HepG2 (cell line): ENCODE measurements at places on chromosomes 3 and 15.

GRCh38 chr3:134993011-134993410, 198.0 kb downstream of the EPHB1 start:
- DNase-seq = no peak

- DNase-seq = no peak
Measured at GRCh38 chr3:122646146-122646988, 34.3 kb upstream of the PARP14 start.

DNA sequence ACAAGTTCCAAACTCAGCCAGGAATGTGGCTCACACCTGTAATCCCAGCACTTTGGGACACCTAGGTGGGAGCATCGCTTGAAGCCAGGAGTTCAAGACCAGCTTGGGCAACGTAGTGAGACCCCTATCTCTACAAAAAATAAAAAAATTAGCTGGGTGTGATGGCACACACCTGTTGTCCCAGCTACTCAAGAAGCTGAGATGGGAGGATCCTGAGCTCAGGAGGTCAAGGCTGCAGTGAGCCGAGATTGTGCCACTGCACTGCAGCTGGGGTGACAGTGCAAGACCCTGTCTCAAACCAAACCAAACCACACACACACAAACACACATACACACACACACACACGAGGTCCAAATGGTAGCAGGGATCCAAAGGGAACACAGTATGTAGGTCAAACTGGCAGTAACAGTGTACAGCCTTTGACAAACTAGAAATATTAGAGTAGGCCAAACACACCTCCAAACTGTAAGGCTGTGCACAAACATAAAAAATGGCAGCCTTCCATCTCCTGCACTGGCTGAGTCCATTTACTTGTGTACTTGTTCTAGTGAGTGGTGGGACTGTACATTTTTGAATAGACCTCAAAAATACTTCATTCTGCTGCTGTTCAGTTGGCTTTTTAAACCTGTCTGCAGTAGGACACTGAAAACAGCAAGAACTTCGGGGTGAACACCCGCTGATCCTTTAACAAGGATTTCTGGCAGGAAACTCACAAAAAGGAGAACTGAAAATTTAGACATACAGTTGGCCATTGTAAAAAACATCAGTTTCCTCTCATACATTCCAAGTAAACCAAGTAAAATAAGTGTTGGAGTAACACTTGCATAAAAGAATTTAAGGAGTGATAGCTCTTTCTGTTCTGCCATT, 33.6 kb downstream of the INTS14 start:
- no peak for DNase-seq

DNA sequence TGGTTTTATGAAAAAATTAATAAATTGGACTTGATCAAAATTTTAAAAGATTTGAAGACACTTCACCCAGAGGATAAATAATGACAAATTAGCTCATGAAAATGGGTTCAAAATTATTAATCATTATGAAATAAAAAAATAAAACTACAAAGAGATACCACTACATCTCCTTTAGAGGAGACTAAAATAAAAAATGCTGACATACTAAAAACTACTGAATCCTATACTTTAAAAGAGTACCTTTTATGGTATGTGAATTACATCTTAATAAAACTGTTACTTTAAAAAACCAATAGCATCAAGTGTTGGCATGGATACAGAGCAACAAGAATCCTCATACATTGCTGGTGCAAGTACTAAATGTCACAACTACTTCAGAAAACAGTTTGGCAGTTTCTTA, 46.0 kb upstream of the MYRIP start:
- no peak for DNase-seq

DNA sequence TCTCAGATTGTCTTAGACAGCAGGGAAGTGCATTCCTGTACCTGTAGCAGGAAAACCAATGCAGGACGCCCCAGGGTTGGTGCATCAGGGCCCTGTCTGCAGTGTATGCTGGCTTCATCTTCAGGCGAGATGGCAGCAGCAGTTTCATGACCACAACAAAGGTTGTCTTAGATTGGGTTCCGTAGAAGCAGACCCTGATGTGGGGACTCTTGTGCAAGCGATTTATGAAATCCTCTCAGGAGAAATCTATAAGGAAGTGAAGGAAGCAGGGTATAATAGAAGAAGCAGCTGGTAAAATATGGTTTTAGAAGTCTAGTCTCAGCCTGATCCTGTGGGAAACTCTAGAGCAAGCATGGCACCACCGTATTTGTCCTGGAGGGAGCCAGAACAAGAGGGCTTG, 25.0 kb downstream of the DNAH1 start:
- no peak for DNase-seq

- peak; percentile 34 for DNase-seq
Measured at GRCh38 chr3:47035645-47036044, 56.2 kb downstream of the NBEAL2 start.

DNA sequence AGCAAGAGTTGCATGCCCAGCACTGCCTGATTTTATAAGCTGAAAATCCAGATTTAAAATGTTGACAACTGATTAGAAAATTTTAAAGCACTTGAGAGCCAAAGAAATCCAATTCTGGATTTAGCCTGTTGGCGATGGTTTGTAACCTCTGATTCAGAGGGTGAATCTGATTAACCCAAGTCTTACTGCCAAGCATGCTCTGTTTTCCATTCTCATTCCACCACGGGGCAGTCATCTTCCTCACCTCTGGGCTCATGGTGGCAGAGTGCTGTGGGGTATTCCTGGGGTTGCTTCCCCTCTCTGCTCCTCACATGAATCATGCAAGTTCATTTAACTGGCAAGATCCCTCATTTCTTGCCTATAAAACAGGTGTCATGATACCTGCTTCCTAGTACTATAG, 342.2 kb downstream of the EPHB1 start:
- DNase-seq = no peak

DNA sequence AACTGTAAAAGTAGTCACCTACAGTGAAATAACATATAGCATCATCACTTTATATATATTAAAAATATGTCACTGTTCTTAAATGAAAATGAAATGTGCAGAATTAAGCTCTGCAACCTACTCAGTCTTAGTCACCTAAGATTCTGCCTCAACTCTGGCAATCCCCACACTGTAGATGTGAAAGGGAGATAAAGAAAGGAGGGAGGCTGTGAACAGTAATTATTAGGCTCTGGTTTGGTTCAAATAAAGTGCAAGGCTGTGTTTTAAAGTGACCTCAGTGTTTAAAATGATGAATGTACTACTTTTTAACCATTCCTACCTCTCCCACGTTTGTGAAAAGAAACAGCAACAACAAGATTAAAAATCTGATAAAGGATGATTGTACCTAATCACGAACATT, 72.2 kb downstream of the ATP8B4 start:
- no peak for DNase-seq

GRCh38 chr3:36381311-36381956, 1.1 kb downstream of the STAC start:
- DNase-seq = no peak

DNA sequence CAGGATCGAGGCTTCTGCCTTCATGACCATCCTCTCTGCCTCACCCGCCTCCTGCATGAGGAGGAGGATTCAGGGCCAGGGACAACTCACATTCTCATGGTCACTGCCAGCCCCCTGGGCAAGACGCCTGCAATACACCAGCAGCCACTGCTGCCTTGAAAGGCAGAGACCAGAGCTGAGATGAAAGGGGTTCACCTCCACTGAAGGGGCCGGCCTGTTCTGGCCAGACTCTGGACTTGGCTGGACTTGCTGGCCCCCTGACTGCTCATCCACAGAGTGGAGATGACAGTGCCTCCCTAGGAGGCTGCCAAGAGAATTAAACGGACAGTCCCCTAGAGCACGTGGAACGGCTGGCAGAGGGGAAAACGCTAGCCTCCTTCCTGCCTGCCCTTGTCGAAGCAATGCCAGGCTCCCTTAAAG, 35.2 kb downstream of the MGLL start:
- no peak for DNase-seq

DNA sequence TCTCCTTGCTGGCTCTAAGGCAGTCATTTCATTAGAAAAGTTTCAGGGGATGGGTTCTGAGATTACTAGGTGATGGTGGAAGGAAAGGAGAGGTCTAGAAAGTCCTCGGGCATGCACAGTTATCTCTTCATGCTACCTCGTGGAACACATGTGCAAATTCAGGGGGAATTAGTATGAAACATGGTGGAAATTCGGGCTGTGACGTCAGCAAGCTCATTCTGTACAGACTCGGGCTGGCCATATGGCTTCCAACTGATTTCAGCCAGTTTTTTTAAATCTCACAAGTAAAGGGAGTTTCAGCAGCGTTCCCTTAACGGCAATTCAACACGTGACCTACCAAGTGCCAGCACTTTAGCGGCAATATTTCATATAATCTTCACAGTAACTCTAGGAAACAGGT, 251.1 kb downstream of the TBL1XR1 start:
- DNase-seq = no peak

DNA sequence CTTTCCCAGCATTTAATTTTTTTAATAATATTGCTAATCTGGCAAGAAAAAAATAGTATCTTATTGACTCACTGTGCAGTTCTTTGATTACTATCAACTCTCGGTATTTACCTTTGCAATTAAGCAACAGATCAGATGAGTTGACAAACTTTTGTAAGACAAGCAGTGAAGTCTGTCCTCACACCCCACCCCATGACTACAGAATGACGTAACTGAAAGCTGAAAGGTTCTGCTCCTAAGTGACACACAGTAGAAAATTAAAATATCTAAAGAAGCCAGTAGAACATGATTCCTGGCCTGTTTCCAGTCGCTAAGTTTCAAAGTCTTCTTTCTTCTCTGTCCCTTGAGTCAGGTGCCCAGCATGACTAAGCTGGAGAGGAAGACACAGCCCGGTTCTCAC, 135.5 kb downstream of the STT3B start:
- no peak for DNase-seq

GRCh38 chr3:19348941-19349564, 200.7 kb downstream of the KCNH8 start:
- DNase-seq = peak; percentile 8

- DNase-seq = no peak
Measured at GRCh38 chr3:13888576-13888975, 8.7 kb upstream of the WNT7A start.

DNA sequence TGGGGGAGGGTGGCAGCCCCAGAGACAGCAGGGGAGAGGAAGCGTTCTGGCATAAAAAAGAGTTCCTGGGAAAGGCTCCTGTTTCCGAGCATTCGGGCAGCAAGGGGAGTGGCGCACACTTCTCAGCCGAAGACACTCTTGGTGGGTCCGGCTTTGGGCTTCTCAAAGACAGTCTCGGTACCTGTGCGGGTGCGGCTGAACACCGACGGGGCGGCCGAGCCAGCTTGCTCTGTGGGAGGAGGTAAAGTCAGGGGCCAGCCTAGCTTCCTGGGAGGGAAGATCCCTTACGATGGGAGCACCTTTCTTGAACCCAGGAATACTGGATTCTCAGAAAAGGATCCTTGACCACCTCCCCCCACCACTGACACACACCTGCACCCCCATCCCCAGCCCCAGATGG, 1.6 kb downstream of the MUSTN1 start:
- DNase-seq = no peak
